ENCODE measurements at places on chromosomes 2 and 18.

DNA sequence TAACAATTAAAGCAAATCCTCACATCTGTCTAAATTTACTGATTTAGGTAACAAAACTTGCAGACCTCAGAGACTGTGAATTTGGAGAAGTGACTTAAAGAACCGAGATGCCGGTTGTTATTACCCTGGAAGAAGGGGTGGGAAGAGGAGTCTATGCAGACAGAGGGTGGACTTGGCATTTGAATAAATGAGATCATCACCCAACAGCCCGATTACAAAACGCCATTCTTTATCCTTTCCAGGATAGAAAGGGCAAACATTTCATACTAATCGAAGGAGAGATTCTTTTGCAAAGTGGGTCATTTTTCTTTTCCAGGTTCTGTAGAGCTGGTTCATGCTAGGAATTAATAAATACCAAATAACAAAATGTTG lies 73.1 kb upstream of the TPO start:
- DNase-seq, result no peak

DNA sequence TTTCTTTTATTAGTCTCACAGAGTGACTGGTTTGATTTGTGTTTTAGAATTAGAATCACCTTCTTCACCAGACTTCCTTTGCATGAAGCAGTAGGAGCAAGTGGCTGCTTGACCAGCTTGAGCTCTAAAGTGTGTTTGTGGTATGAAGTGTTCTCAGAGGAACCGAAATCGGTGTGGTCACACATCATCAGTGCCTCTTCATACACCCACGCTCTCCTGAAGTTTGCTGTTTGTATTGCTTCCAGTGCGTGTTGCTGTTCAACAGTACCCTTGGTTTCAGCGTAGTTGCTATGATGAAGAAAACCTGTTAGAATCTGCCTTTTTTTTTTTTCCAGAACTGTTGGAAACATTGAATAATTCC lies 77.9 kb downstream of the LIMS1 start:
- DNase-seq, result peak; percentile 59

- DNase-seq, result no peak
These were observed 94.6 kb downstream of the NYAP2 start for GRCh38 chr2:225494100-225494459.

DNA sequence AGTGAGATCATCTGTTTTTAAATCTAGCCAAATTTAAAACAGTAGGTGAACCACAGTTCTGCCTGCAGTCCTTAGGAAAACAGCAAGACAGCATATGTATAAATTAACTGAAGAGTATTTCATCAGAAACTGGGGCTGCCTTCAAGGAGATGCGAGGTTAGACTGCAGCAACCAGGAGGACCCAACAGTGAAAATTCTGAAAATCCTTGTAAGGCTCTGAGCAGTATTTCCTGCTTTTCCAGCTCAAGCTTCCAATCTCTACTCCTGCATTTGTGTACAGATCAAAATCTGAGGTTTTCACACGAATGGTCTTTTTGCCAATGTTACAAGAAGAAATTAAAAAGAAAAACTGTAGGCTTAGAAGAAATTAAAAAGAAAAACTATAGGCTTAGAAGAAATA lies 43.7 kb downstream of the CERKL start:
- DNase-seq, result no peak

- no peak for DNase-seq
These were observed 27.5 kb upstream of the HPCAL1 start for GRCh38 chr2:10274983-10275802.

DNA sequence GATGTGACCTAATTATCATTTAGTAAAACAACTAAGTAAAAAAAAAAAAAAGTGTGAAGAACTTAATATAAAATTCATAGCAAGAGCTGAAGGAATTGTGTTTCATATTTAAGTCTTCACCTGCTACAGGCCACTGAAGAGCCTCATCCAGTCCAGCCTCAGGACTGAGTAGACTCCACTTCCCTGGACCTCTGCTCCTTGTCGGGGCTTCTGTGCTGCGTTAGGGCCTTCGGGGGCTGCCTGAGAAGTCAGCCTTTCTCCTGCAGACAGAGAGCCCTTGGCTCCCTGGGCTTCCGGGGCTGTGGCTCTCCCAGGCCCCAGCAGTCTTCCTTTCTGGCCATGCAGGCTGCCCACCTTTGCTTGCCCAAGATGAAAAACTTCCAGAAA lies 95.5 kb downstream of the MTCL1 start:
- no peak for DNase-seq

GRCh38 chr18:49250816-49251388 lies 209.5 kb downstream of the DYM start:
- DNase-seq, result no peak

DNA sequence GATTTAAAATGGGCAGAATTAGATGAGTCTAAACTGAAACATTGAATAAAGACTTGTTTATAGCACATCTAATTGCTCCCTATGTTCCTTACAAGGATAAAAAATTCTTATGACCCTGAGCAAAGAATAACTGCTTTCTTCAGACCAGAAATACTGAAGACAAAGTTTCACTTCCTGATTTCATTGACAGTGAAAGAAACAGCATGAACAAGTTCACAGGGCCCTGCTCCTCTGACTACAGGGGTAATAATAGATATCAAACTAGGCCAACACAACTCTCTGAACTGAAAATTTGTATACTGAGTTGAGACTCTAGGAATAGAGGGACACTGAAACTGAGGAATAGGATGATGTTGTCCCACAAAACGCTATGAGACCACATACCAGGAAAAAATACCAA lies 1383.3 kb upstream of the CDH2 start:
- DNase-seq, result peak; percentile 5

GRCh38 chr2:101802329-101802728 lies 104.8 kb downstream of the MAP4K4 start:
- DNase-seq, result no peak

- no peak for DNase-seq
These were observed 184.6 kb downstream of the FMNL2 start for GRCh38 chr2:152519581-152519952.

DNA sequence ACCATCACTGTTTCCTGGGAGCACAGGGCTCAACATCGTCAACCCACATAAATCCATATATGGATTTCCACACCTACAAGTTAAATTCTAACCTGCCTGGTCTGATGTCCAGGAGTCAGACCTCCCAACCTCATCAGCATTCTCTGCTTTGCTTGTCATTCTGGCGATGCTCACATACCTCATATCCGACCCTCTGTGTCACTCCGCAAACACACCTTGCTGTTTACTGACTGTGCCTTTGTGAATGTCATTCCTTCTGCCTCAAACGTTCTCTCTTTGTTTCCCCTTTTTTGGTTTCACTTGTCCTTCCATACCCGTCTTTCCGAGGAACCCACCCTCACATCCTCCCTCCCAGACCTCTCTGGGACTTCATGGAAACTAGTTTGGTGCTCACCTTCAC lies 187.1 kb downstream of the ACTR3 start:
- DNase-seq, result no peak

DNA sequence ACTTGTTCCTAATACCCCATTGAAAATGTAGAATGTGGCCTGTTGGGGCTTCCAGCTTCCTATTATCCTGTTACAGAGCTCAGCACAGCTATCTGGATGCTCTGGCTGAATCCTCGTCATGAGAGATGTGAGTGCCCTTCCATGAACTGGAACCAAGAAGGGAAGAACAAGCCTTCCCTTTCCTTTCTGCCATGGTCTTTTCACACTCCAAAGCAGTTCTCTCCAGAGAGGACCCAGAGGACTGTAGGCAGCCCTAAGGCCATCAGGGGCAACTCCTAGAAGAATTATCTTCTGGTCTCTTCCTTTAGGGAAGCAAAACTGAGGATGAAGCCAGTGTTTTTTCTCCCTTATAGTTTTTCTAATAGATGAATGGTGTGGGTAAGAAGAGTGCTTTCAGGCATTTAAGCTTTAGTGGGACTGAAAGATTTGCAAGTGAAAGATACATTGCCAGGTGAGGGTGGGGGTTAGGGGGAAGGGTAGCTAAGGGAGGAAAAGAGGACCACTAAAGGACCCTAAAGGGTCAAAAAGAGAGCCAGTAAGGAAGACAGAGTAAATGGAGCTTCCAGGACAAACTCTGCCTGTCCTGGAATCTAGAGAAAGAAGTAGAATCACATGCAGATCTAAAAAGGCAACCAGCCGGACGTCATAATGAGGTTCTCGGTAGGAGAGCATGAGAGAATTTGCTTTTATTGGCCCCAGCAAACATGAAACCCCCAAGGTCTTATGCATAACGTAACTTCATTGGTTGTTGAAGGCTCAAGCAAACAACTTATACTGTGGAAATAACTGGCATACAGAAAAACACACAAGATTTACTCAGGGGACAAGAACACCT lies 12.4 kb upstream of the XPO1 start:
- no peak for DNase-seq

DNA sequence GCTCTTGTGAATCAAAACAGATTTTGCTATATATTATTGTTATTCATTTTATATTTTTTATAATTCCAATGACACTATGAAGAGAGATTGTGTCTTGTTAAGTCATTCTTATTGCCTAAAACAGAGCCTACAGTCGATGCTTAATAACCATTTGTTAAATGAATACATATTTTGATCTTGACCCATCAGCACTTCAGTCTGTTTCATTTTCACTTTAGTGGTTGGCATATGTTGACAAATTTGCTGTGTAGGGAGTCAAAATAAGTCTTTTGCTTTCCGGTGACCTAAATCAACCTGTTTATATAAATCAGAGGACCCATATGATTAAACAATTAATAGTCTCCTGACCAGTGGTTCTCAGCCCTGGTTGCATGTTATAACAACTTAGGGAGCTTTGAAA lies 97.1 kb downstream of the TXNL1 start:
- DNase-seq, result no peak

DNA sequence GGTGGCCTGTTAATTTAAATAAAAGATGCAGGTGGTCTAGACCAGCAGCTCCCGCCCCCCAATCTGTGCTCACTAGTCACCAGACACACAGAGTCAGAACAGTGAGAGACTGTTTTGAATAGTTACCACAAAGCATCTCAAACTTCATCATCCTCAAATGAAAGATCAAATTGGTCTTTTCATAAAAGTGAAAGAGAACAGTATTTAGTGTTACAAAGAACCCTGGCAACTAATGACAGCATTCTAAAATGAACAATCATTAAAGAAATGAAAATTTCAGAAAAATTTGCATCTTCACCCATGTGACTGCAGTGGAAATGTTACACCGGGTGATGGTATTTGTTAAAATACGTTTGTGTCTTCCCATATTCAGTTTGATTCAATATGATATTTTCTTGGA lies 65.5 kb upstream of the PMAIP1 start:
- DNase-seq, result peak; percentile 30

DNA sequence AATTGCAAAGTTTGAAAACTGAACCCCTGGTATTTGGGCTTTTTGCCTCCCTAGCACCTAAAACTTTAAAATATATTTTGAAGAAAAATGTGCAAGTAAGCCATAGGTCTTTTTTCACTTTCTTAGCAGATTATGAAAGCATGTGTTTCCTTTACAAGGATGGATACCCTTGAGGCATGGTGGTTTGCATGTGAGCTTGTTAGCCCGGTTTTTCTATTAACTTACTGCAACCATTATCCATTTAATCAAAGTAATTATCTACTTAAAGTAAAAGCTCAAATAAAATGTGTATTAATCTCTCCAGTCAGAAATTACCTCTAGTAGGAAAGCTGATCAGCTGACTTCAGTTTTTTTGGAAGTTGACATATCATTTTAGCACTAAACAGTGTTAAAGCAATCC lies 140.6 kb downstream of the EML6 start:
- DNase-seq, result no peak
